ENCODE measurements at places on chromosomes 5 and 9.

DNA sequence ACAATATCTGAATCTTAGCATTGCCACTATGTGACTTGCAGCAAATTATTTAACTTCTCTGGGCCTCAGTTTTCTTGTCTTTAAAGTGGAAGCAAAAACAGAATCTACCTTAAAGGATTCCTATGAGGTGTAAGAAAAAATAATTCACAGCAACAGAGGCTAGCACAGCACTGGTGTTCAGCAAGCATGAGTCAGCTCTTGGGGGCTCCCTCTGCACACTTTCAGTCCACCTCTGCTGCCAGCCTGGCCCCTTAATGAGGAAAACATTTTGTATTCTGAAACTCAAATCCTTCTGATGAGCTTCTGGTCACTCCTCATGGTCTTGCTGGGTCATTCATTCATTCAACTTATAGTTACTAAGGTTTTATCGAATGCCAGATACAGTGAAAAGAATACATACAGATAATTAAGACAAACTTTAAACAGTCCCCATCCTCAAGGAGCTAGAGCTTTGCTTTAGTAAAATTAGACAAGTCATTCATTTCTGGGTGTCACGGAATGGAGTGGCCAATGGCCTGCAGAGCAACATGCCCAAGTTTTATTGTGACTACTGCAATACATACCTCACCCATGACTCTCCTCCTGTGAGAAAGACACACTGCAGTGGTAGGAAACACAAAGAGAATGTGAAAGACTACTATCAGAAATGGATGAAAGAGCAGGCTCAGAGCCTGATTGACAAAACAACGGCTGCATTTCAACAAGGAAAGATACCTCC is 26.8 kb upstream of the IQGAP2 start:
- no peak for DNase-seq

GRCh38 chr5:7426284-7426683 is 30.3 kb downstream of the ADCY2 start:
- no peak for DNase-seq

- DNase-seq, result no peak
These were observed 21.6 kb upstream of the C5orf46 start for GRCh38 chr5:147927901-147928300.

- DNase-seq, result no peak
These were observed 15.2 kb upstream of the SPATA9 start for GRCh38 chr5:95697781-95698681.

- DNase-seq, result no peak
These were observed 14.7 kb downstream of the ERP44 start for GRCh38 chr9:100084128-100084453.

DNA sequence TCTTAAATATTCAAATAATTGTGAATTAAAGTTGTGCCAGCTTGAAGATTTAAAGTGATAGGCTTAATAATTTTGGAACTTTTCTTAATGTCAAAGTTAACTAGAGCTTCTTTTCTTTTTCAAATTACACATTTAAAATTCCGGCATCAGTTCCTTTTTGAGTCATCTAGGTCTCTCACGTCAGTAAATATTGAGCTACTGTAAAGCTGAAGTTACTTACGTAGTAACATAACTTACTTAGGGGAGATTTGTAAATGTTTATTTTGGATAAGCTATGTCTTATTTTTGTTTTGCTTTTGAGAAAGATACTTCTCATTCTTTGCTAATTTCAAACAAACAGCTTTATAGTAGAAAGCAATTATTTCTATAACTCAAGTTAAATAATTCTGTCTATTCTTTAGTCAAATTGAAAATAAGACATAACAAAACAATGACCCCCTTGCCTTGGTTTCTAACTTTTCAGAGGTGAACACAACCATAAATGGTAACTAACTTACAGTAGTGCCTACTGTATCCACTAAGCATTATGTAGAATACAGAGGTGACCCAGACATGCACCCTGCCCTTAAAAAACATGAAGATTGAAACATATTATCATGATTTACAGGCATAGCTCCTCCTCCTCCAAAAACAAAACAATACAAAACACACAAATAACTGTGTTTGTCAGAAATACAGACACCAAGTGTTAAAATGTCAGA is 29.8 kb downstream of the CD274 start:
- no peak for DNase-seq

- no peak for DNase-seq
These were observed at the start of gene ZNF366 for GRCh38 chr5:72507231-72507906. Gene ZNF366, minus strand, starts transcription at chr5:72507410. Its CDS starts 45,914 bp downstream, at chr5:72461496.

DNA sequence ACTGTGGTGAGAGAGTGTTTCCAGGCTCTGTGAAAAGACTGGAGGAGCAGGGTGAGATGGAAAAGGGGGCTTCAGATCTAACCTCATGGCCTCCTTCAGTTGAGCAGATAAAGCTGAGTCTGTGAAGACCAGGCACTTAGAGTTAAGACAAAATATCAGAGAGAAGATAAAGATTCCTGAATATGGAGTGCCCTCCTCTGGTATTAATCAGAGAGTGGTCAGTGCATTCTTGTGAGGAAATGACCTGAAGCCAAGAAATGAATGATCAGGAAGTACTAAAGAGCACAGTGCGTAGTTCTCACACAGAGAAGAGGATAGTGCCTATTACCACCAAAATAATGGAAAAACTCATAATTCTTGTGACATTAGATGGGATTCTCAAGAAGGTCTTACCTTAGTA is 1417.0 kb upstream of the ACO1 start:
- no peak for DNase-seq

DNA sequence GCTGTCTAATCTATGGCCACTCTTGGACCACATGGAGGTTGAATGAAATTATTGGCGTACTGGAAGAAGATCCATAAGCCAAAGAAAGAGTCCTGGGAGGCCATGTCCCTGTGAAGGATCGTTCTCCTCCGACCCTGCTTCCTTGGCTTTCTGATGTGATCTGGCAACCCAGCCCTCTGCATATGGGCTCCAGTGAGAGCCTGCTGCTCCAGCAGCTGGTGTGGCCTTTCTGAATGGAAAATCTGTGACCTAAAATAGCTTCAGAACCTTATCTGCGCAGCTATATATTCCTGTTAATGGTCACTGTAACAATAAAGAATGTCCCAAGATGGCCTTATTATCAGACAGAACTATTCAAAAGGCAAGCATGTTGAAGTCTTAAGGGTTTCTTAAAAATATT is 40.2 kb upstream of the PHF2 start:
- DNase-seq, result no peak

GRCh38 chr9:131982671-131983239 is 96.9 kb downstream of the MED27 start:
- no peak for DNase-seq

DNA sequence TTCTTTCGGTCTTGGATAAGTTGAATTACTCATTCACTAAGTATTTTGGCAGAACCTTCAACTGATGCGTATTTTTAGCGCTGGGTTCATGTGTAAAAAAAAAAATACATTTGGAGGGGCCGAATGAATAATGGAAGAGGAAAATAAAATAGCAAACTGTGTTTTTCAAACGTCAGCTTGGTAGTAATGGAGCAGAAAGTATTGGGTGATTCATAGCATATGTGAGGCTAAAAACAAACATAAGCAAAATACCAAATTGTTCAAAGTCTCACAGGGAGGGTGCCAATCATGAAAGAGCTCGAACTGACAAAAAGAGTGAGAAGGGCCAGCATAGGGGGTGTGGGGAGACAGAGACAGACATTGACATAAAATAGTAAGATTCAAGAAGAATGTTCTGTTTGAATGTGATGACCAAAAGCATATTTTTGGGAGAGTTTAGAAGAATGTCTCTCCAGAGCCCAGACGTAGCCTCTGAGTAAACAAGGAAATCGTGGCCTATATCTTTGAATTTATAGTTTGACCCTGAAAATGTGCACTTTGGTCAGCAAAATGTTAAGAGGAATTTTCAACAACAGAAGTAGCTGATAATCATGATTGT is 174.9 kb upstream of the HMHB1 start:
- DNase-seq, result no peak

All from GM12891 (cell line).